ENCODE measurements at places on chromosomes 2 and 18.

DNA sequence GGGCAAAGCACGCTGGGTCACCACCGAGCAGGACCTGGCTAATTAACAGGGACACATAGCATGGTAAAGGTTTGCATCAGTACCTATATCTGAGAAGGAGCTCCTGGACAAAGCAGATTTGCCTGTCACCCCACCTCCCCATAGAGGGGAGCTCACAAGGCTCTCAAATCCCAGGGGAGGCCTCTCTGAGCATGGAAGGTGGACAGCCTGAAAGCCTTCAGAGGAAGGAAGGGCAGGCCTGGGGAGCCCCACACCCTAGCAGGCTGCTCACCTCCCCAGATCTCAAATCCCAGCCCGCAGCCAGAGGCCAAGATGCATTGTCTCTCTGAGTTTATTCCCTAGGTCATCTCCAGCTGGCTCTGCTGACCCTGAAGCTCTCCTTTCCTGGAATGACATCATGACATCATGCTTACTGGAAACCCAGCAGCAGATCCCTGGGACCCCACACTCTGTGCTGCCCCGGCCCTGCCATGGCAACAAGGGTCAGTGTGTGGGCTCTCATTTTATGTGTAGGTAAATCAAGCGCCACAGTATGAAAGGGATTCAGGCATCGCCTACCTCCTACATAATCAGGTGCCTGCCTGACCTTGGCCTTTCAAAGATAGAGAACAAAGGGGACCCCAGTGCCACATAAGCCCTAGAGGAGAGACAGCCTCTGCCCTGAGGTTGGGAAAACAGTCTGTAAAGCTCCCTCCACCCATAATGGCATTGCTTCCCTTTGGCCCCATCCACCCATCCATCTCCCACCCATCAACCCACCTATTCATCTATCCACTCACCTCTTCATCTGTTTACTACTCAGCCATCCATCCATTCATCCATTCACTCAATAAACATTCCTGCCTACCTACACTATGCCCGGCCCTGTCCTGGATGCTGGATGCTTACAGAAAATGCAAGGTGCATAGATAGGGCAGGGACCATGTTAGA is 15.7 kb upstream of the TEX51 start:
- peaks cover 4% of the 10 kb centered on the region for H3K4me1 ChIP-seq
- no peaks in the 10 kb centered on the region for H3K36me3 ChIP-seq
- H3K27ac ChIP-seq, result no peak overlapping the region
- H3K4me3 ChIP-seq, result no peak overlapping the region
- no peaks in the 10 kb centered on the region for H3K27me3 ChIP-seq
- no peak for DNase-seq

DNA sequence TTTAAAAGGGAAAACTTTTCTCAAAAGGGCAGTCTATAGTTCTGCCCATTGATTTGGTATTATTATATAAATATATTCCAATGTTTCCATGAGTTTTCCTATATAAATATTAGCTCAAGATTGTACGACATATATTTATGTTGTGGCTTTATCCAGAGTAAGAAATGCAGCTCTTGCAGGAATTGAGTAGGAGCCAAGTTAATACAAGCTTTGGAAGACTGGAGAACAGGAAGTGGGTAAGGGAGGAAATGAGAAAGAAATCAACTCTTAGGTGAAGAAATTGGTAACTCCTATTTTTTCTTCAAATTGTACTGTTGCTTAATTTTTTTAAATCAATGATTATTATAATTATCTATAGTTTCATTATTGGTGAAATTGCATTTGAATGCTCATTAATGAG is 105.4 kb upstream of the FAM117B start:
- H3K36me3 ChIP-seq, result no peaks in the 10 kb centered on the region
- H3K4me3 ChIP-seq, result no peak overlapping the region
- no peaks in the 10 kb centered on the region for H3K4me1 ChIP-seq
- H3K27me3 ChIP-seq, result no peaks in the 10 kb centered on the region
- H3K27ac ChIP-seq, result no peak overlapping the region
- no peak for DNase-seq

DNA sequence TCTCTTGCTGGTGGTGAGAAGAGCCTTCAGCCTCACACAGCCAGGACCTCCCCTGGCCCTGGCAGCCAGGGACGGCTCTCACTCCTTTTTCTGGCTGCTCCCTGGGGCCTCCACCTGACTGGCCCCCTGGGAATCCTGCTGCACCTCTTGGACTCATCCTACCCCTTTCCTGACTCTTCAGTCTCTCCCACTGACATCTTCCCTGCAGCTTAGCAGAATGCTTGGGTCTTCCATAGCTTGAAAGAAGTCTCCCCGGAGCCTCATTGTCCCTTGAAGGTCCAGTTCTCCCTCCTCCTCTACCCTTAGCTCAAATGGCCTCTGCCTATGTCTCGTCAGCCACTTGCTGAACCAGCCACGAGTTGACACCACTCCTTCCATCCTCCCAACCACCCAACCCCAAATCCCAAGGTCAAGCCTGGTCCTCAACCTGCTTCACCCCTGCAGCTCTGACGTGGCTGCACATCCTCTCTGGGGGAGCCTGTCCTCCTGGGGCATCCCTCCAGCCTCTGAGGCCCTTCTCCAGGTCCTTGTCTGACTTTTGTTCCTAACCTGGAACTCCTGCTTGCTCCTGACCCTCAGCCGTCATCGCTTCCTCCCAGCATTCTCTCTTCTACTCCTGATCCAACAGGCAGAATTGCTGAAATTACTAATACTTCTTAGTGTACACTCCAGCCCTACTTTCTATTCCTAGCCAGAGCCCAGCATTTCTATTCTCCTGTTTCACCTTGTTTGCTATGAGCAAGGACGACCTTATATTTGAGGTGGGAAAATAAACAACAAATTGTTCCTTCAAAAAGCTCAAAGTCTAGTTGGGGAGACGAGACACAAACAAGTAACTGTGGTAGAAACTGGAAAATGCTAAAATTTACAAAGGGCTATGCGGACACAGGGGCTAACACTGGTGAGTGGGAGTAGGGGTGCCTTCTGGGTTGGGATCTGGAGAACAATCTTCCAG is 68.7 kb upstream of the MGAT4A start:
- H3K36me3 ChIP-seq, result no peaks in the 10 kb centered on the region
- no peaks in the 10 kb centered on the region for H3K27me3 ChIP-seq
- no peak overlapping the region for H3K27ac ChIP-seq
- no peaks in the 10 kb centered on the region for H3K4me1 ChIP-seq

GRCh38 chr2:20551260-20551944 is 99.5 kb downstream of the HS1BP3 start:
- H3K36me3 ChIP-seq, result no peaks in the 10 kb centered on the region
- H3K27ac ChIP-seq, result no peak overlapping the region
- no peaks in the 10 kb centered on the region for H3K4me1 ChIP-seq
- no peaks in the 10 kb centered on the region for H3K27me3 ChIP-seq
